ENCODE measurements at places on chromosomes 16 and 17.

GRCh38 chr17:30222721-30223175, 12.7 kb downstream of the SLC6A4 start:
- no peak for DNase-seq

GRCh38 chr16:67204076-67204475, 5.1 kb downstream of the ELMO3 start:
- DNase-seq, result no peak

- no peak for DNase-seq
Observed at GRCh38 chr17:68468334-68468733, 11.0 kb upstream of the WIPI1 start.

DNA sequence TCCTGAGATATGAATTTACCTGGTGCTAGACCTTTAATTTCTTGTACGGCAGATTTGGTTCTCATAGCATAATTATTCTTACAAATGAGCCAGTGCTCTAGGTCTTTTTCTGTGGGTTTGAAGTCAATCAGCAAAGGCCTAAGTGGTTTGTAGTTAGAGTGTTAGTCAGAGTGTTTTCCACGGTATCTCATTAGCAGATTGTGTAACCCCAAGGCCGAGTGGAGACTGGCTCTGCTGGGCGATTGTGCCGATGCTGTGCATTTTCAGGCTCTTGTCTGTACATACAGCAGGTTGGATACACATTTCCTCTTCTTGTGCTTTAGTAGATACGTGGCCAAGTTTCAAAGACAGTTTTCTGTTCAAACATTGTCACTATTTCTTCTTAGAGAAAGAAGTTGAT, 78.6 kb upstream of the CA10 start:
- no peak for DNase-seq

Data from Ammon's horn (tissue), 1 donor.